ENCODE measurements at places on chromosomes 4 and X.

DNA sequence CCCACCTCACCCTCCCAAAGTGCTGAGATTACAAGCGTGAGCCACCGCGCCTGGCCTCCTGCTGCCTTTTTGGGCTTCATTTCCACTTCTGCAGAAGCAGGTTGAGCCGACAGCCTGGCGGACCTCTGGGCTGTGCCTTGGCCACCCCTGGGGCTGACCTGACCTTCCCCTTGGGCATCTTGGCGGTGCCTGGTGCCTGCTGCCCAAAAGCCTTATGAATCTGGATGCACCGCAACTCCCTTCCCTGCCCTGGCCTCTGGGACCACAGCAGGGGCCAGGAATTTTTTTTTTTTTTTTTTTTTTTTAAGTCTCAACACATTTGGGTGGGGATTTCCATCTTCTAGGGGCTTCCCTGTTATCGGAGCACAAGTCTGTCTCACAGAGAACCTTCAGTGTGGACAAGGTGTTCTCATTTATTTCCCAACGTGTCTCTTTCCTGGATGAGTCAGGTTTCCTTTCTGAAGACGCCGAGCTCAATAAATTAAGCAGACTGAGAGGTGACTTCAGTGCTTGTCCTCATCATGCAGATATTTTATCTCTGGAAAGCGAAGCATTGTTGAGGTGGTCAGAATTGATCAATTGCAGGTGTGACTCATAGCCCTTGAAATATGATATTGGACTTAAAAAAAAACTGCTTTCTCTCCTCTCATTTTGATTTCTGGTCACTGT is 79.7 kb downstream of the SHROOM2 start:
- DNase-seq: no peak

- no peak for DNase-seq
Observed at GRCh38 chr4:150939530-150939929, 75.6 kb downstream of the LRBA start.

GRCh38 chr4:6205567-6205931 is 5.2 kb upstream of the JAKMIP1 start:
- DNase-seq: no peak

- DNase-seq: peak; percentile 44
Observed at GRCh38 chr4:101527188-101527587, 179.9 kb upstream of the PPP3CA start.

GRCh38 chr4:79201971-79202370 is 123.9 kb downstream of the NAA11 start:
- DNase-seq: no peak

DNA sequence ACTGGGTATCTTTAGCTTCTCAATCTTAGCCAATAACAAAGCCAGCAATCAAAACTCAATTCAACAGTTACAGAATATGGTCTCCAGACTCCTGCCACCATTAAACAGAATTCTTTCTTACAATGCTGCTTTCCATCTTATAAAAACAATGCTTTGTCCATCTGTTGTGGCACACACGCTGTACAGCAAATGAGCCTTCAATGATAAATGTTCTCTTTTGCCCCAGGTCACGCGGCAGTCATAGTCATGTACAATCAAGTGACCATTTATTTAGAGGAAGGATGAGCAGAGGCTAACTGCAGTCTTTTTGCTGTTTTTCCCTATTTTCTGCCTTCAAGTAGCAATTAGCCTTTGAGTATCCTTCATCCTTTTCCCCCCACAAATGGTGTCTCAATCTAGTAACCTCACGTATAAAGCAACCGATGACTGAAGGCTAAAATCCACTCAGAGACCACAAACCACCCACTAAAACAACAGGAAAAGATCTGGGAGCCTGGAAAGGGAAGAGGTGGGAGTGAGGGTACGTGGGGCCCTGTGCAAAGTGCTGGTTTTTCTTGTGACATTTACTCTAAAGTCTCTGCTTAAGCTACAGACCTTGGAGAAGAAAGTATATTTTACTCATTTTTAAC is 24.4 kb downstream of the TRIM2 start:
- DNase-seq: no peak

Data from stimulated activated CD8-positive, alpha-beta memory T cell treated with anti-CD3 and anti-CD28 coated beads, Interleukin-4, amount 100 ng/mL, for 24 hours (primary cell).